ENCODE measurements at places on chromosomes 3 and 15.

- no peak for DNase-seq
Measured at GRCh38 chr15:52733696-52734255, 54.6 kb upstream of the ATOSA start.

- DNase-seq, result peak; percentile 35
Measured at GRCh38 chr3:178671791-178672190, 135.6 kb downstream of the KCNMB2 start.

DNA sequence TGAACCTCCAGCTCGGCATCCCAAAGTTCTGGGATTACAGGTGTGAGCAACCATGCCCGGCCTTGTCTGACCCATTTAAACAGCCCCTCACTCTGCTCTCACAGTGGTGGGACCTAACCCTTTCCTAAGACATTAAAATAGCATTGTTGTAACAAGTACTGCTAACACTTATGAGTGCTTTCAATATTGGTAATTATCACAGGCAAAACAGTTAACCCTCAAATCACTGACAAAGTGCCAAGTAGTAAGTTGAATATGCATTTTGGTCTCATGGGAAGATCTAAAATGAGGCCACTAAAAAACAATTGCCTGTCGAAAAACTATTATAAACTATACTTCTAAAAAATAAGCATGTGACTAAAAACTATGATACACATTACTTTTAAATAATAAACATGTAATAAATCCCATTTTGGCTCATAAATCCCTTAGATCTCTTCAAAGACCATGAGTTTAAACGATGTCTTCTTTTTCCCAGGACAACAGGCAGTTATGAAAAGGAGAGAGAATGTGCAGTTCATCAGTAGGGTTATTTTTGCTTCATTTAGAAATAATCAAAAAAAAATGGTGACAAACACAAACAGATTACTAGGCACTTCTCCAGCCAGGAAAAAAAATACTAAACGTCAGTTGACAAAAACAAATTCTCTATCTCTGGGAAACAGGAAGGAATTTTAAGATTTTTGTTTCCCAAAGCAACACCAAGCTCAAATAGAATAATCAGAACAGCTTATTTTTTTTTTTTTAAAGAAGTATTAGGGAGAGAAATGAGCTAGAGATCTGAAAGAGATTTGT lies 95.4 kb downstream of the RFTN1 start:
- DNase-seq, result peak; percentile 37

DNA sequence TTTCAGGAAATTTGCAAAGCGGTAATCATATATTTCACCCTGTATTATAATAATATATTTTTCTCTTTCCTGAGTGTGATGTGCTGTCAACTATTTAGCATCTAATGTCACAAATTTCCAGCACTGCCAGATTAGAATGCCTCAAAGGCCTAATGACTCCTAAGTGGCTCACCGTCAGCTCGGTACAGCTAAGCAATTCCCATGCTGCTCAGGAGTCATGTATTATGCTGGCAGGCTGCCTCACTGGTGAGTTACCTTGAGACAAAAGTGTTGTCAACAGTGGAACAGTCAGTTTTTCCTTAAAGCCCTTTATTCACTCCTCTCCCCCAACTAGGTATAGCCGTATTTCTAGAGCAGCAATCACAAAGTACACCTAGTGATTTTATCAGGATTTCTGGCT lies 83.6 kb downstream of the NSUN3 start:
- DNase-seq, result no peak

DNA sequence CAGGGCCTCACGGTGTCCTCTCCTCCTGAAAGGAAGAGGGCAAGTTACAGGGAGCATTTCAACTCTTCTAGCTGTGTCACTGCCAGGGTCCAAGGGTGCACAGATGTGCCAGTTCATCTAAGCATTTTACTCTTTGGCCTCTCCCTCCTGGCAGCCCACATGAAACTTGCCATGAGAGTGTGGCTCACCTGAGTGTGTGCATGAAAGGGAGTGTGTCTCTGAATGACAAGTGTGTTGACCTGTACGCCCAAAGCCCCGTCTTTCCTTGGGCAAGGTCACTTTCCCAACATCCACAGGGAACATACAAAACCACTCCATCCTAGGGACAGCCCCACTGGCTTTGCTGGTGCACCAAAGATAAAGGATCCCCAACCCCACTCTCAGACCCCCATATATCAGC lies 280.0 kb downstream of the NTRK3 start:
- no peak for DNase-seq

DNA sequence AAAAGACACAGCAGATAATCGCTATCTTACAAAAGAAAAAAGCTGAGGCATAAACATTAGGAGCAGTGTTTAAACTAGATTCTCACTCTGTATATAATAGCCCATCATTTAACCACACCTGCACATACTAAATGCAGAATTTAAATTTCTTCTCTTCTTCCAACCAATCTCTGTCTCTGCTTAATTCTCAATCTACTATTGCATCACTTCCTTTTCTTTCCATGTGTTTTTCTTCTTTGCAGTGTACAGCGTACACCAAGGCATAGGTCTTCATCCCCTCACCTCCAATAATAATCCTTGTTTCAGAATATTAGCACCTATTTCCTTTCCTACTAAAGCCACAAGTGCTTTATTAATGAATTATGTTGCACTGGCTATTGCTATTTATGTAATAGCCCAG lies 90.9 kb downstream of the NR1I2 start:
- no peak for DNase-seq

GRCh38 chr15:85031944-85032558 lies 50.4 kb downstream of the PDE8A start:
- no peak for DNase-seq

DNA sequence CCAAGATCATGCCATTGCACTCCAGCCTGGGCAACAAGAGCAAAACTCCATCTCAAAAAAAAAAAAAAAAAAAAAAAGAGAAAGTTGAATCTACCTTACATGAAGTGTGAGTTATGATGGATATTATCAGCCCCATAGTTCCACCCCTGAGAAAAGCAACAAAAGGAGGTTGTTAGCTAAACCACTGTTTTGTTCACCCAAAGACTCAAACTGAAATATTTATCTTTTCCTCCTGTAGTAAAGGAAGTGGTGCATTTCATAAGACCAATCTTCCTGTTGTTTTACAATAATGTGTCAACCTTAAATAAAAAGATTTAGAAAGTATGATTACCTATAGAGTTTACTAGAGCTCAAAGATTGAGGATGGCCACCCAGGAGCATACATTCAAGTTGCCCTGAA lies 18.7 kb upstream of the TRMT10C start:
- DNase-seq, result no peak

GRCh38 chr3:113717818-113718217 lies 21.4 kb upstream of the USF3 start:
- DNase-seq, result no peak

GRCh38 chr3:136860541-136860940 lies 1.5 kb upstream of the NCK1 start:
- peak; percentile 5 for DNase-seq

DNA sequence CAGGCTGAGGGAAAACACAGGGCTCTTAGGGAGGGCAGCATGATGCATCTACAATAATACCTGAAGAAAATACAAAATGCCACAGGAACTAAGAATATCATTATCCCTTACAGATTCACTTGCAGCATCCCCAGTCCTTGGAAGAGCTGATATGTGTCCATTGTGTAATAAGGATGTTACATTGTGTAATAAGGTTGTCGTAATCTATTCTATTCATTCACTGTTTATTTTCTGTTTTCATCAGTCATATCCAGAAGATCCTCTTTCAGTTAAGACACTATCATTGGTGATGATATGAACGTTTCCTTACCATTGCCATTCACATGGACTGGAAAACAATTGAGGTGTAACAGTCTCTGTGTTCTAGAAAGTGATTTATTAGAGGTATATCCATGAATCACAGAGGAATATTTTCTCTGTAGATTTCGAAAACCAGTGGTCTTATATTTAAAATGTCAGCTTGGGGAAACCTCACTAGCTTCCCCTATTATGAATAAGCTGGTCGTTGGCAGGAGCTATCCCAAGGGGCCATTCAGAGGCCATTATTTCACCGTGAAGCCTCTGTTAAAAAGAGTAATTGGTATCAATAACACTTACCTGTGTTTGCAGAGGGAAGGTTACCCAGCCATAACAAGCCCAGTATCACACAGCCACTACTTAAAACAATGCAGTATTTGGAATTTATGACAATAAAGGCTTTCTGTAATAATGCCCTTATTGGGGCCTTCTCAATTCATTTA lies 241.1 kb downstream of the ZNF385D start:
- DNase-seq, result no peak

GRCh38 chr3:8886546-8886945 lies 76.7 kb downstream of the RAD18 start:
- DNase-seq, result no peak

DNA sequence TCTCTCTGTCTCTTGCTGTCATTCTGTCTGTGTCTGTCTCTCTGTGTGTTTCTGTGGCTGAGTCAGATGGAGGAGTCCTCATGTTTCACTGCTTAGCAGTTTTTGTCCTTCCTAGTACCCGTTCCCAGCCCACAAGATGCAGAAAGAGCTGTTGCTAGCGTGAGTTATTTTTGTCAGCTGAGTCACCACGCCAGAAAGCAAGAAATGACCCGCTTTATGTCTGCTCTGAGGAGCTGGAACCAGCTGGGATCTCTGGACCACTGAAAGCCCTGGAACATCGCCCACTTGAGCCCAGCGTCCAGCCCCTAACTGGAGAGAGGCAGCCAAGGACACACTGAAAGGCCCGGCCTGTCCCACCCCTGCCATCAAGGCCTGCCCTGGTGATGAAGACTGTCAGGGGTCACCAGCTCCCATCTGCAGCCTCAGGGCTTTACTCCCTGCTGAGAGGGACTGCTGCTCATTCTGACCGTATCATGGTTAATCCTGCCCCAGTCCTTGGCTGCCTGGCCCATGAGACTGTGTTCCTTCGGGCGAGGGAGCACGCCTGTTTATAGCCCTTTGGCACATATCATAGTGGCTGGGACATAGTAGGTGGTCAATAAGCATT lies 101.7 kb upstream of the TPM1 start:
- DNase-seq, result peak; percentile 47

DNA sequence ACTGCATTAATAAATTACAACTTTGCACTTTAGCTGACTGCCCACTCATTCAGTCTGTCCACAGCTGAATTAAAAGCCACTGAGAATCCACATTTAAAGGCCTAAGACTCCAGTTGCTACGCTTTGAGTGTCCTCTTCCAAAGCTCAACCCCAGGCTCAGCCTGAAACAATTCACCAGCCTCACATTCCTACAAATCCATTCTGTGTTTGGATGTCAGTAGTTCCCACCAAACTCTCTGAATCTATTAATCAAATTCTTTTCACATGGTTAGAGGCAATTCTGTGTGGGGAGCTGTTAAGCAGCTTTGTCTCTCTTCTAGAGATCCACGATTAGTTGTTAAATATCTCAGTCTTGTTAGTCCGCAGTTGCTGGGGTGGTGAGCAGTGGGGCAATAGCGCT lies 116.8 kb upstream of the UBE2E2 start:
- no peak for DNase-seq

GRCh38 chr3:118889691-118890090 lies 145.0 kb downstream of the IGSF11 start:
- no peak for DNase-seq

DNA sequence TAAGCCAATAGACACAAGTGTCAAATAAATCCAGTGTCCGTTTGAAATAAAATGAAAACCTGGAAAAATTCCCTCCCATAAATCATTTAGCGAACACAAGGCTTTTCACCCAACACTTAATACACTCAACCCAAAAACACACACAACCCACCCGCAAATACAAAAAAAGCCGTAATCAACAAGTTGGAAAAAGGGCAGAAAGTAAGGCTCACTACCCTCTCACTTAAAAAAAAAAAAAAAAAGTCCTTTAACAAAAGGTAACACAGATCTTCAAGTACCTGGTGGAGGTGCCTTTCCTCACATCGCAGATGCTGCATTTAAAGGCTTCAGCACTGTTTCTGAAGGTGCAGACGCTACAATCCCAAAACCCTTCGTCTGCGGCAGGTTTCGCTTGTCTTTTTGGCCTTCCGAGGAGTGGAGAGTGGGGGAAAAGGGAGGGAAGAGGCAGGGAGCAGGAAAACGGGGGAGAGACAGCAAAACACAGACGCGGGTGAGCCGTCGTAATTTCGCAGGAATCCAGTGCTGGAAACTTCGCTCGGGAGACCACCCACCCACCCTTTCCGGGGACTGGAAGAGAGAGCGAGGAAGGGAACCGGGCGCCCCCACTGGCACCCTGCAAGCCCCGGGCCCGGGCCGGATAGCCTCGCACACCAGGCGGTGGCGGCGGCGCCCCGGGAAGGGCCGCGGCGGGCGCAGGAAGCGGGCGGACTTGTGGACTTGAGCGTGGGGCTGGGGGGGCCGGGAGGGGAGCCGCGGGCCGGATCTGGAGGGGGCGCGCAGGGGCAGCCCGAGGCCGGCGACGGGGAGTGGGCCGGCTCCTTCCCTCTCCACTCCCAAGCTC lies 401.8 kb downstream of the SHQ1 start:
- DNase-seq, result peak; percentile 34

DNA sequence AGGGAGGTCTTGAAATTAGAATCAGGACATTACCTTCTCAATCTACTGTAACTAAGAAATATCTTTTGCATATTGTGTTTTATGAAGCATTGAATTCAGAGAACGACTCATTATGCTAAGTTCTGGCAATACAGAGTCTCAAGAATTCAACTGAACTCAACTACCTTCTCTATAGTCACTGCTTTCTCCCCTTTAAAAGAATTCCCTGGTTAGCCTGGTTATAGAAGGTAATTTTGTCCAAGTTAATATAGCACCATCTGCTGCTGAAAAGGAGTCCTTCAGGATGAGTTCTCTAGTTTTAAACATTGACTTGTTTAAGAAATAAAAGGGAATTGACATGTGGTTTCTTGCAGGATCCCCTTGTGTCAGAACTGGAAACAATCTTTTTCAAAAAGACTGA lies 60.2 kb downstream of the IL16 start:
- no peak for DNase-seq

DNA sequence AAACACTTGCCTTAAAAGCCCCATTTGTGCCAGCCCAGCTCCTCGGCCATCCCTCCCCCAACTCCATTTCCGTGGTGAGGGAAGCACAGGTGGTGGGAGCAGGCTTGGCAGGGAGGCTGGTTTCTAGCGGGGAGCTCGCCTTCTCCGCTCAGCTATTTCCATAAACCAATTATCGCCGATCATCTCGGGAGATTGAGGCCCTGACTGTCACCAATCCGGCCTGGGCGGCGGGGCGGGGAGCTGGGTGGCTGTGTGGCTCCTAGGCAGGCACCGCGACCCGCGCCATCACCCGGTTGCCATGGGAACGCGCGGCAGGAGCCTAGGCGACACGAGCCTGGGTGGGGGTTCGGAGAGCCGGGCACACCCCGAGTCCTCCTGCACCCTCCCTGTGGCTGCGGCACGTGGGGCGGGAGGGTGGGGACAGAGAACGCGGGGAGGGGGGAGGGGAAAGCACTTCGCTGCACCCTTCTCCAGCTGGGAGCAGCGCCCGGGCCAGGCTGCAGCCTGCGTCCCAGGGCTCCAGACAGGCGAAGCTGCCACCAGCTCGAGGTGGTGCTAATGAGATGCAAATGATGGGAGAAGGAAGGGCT lies 9.3 kb downstream of the CCDC33 start:
- peak; percentile 21 for DNase-seq

GRCh38 chr3:171788546-171789351 lies 21.5 kb downstream of the PLD1 start:
- no peak for DNase-seq

Measured in GM12865 (cell line).